ENCODE measurements at places on chromosomes 12 and 14.

DNA sequence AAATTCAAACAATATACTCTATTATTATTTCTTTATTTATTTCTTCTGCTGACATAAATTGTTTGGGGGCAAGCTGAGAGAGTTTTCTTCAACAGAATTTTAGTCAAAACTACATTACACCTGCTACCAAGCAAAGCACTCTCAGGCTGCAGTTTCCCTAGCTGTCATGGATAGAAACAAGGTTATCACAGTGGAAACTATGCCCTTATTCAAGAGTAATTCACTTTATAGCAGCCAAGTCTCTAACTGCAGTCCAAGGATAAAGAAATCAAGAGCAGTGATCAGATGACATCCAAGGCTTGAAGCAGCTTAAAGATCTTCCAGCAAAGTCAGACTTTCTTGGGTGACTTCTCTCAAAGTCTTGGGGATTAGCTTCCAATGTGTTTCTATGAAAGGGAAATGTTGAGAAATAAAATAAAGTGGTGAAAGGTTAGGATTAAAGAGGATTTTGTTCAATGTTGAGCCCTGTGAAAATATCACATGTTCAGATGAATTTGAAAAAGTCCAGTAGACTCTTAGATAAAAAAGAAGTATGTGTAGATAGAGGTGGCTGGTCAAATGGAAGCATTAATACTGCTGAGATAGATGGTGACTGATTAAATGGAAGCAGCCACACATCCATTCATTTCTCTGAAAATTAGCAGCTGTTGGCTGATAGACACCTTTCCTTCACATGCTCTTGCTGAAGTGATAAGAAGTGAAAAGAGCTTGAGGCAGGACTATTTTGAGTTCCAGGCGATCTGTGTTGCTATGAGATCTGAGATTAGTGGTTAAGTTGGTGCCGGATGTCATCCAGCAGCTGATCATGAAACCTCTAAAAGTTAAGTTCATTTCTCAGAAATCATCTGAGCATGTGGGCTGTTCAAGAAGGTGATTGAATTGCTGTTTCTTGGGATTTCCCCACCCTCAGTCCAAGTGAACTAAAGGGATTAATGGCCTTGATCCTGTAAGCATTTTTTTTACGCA is 257.8 kb upstream of the BTG1 start:
- no peak for DNase-seq

- no peak for DNase-seq
Observed at GRCh38 chr12:76698316-76698715, 65.6 kb upstream of the ZDHHC17 start.

- DNase-seq = no peak
Observed at GRCh38 chr14:39722547-39723273, 290.5 kb upstream of the FBXO33 start.

GRCh38 chr12:50928392-50928791 is 24.0 kb upstream of the HIGD1C start:
- no peak for DNase-seq

- no peak for DNase-seq
Observed at GRCh38 chr14:94572637-94573303, 8.5 kb upstream of the SERPINA5 start.

GRCh38 chr12:129665414-129665813 is 238.4 kb downstream of the TMEM132D start:
- DNase-seq = no peak
